ENCODE measurements at places on chromosomes 1 and 21.

DNA sequence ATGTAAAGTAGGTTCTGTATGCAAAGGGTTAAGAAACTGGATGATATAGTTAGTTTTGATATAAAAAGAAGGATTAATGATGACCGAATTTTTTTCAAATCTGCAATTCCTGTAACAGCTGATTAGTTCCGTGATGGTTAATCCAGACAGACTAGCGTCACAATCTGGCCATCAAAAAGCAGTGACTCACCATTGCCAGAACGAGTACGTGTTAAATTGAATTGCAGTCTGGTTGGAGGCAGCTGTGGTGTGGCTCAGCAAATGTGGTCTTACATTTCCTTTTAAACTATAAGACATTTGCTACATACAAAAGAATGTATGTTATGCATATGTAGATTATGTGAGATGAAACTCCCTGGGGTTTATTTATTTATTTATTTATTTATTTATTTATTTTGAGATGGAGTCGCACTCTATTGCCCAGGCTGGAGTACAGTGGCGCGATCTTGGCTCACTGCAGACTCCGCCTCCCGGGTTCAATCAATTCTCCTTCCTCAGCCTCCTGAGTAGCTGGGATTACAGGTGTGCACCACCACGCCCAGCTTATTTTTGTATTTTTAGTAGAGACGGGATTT, 139.8 kb downstream of the RYR2 start:
- no peak for DNase-seq

- no peak for DNase-seq
These were observed 38.0 kb upstream of the KDM4A start for GRCh38 chr1:43611950-43612349.

GRCh38 chr1:66426239-66426853, 107.6 kb upstream of the SGIP1 start:
- no peak for DNase-seq

DNA sequence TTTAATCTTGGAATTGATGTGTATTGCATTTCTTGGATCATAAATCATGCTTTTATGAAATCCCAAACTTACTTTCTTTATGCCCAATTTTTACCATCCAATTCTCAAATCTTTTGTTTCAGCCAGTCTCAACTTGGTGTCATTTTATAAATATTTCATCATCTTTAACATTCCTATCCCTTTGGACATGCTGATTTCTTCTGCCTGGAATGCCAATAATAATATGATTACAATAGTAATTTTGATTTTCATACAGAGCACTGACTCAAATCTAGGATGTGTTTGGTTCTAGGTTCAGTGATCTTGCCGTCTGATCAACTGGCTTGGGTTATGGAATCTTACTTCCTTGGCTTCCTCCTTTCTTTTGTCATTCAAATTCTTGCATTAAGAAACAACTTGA, 12.8 kb downstream of the RRP15 start:
- DNase-seq: no peak

DNA sequence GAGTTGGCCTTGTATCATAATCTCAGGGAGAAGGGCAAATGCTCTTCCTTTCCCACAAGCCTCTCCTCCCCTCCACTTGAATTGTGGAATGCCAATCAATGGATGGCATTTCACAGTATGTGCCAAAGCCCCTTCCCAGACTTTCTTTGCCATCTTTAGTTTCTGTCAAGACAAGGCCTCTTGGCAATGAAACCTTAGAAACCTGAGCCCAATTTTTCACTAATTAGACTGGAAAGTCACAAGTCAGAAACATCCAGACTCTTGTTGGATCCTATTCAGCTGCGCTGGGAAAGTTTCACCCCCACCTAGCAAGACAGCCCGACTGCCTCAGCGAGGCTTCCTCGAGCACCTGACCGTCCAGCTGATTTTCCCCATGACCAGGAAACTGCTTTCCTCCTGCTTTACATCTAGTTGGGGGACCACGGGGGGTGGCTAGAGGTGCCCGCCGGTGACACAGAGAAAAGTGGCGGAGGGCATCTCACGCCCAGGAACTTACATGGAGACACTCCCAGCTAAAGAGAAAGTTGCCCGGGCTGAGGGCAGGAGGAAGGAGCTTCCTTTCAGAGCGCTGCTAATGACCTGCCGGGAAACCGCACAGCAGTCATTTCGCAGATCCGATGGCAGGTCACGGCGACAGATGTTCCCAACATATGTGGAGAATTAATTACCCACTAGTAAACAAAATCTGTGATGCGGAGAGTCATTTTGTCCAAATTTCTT, 302.6 kb upstream of the RRP15 start:
- no peak for DNase-seq

DNA sequence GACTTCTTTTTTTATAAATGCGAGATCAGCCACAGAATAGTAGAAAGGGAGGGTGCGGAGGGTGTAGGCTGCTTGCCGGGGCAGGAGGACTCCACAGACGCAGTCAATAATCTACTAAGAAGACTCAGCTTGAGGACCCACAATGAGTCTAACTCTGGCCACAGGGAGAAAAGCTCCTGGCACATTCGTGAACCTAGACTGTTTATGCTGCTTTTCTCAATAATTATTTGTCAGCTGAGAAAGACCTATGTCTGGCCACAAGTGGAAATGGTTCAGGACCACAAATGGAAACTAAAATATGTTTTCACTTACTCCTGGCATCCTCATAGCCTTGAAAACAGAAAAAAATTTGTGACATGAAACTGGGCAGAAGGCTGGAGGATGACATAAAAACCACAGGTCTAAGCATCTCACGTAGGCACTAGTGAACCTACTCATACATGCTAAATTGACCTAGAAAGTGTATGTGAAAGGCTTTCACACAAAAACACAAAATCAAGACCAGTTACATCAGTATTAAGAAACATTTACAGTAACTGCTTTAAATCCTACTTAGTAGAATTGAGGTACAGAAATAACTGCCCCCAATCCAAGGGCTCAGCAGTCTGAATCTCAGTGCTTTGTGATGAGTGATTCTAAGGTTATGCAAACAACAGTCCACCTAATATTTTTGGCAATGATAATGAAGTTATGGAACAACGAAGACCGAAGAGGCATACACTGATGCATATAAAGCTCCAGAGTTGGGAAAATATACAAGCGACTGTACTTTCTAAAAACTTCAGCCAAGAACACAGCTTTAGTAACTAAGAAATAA, 159.5 kb downstream of the SLC45A1 start:
- peak; percentile 39 for DNase-seq

- no peak for DNase-seq
These were observed 70.5 kb upstream of the SCYL3 start for GRCh38 chr1:169964206-169964605.

- DNase-seq: no peak
These were observed 69.7 kb downstream of the ST6GALNAC3 start for GRCh38 chr1:76144247-76144646.

GRCh38 chr1:36386265-36387140, 779 bp upstream of the STK40 start:
- peak; percentile 96 for DNase-seq

- DNase-seq: no peak
These were observed 332.6 kb downstream of the NPHP4 start for GRCh38 chr1:5659606-5660005.

GRCh38 chr1:200372095-200372884, 37.5 kb downstream of the ZNF281 start:
- DNase-seq: no peak

- DNase-seq: no peak
These were observed 19.4 kb downstream of the LDLRAD2 start for GRCh38 chr1:21831454-21831970.

All from activated CD8-positive, alpha-beta T cell treated with anti-CD3 and anti-CD28 coated beads, Interleukin-2, amount 10 ng/mL, durations not matched to agents 7 days and 5 days (primary cell).